ENCODE measurements at places on chromosomes 3 and 15.

DNA sequence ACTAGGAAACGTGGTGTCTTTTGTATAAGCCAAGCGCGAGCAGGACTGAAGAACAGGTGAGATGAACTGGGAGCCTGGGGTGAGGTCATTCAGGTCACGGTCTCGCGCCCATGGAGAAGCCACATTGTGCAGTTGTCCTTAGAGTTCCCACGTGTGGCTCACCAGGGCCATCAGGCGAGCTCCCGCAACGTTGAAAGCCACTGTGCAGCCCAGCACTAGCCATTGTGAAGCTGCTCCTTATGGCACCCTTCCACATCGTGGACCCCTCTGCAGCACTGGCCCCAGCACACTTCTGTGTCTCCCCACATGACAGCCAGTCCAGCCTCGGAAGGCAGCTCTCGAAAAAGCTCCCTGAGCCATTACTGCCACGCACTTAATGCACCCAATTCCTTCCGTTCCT lies 7.6 kb upstream of the APBA2 start:
- DNase-seq = no peak

- no peak for DNase-seq
Measured at GRCh38 chr3:146227486-146227885, 23.4 kb downstream of the PLSCR4 start.

- no peak for DNase-seq
Measured at GRCh38 chr3:127632035-127632820, 3.2 kb downstream of the PODXL2 start.

GRCh38 chr15:101611007-101611406 lies 41.2 kb downstream of the TM2D3 start:
- no peak for DNase-seq

DNA sequence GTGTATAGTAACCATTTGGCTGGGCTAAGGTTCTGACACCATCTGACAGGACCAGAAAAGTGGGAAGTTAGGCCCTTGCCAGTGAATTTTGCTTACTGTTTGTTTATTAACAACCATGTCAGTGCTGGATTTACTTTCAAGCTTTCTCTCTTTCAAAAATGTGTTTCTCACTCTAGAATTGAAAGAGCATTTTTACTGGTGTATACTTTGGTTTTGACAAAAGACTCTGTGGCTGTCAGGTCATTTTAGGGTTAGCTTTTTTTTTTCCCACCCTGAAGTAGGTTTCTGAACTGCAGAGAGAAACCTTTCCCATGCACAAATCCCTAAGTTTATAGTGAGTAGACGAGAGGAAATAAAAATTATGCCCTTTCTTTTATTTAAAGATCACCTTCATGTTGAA lies 230.0 kb upstream of the TBC1D5 start:
- DNase-seq = no peak

DNA sequence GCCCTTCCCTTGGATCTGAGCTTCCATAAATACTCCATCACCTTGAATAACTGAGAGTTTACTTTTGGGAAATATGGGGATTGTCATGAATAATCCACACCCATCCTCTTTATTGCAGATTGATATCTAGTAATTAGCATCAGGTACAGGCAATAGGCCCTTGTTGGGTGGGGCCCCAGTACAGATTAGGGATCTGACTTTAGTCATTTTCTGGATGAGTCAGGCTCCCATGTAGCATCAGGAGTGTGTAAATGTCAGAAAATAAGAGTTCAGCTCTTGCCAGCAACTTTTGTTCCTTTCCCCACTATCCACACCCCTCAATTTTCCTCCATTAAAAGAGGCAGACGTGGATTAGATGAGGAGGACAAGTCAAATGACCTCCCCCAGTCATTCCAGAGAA lies 17.7 kb upstream of the SNRK start:
- DNase-seq = no peak

DNA sequence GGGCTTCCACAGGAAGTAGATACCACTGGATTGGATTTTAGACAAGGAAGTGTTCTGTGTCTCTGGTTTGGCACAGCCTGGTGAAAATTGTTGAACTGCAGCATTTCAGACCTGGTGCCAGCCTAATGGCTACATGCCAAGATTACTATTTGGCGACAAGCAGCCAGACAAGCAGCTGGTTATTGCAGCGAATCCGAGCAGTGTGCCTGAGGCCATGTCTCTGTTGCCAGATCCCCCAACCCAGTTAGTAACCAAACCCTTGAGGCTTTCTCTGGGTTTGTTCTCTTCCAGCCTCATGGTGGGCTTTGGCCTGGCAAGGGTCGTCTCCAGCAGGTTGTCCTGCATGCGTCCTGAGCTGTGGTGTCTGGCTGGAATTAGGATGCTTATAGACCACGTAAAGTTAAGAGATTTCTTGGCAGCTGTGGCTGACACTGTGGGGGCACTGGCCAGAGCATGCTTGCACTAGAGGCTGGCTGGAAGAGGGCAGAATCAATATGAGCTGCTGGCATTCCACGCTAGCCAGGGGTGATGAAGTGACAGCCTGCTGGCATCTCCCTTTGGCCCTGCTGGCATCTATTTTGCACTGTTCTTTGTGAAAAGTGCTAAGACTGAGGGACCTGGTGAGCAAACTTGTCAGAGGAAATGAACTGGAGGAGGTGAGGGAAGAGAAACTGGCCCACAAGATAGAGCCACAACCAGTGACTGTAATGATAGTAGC lies 172.6 kb downstream of the RBMS3 start:
- no peak for DNase-seq

DNA sequence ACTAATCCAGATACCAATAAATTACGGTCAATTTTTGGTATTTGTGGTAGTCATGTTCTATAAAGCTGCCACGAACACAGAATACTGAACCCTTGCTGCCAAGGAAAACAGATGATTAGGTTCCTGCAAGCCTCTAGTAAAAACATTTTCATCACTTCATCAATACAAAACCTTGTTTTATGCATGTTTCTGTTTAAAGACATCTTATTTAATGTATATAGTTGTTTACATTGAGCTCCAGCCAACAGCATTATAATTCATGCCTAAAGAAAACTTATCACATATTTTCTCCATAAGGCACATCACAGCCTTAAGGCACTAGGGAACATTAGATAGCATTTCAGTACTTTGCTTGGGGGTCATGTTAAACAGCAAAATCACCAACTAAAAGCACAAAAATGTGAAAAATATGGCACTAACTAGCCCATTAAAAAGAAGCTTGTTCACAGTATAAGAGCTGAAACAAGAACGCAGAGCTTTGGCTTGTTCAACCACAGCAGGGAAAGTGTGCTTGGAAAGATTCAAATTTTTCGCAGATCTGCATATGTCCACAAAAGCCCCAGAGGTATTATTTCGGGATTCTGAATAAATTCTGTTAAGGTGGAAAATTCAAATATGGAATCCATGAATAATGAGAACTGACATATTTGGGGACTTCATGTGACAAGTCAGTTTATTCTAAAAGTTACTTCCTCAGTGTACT lies 27.7 kb downstream of the POLQ start:
- DNase-seq = no peak

DNA sequence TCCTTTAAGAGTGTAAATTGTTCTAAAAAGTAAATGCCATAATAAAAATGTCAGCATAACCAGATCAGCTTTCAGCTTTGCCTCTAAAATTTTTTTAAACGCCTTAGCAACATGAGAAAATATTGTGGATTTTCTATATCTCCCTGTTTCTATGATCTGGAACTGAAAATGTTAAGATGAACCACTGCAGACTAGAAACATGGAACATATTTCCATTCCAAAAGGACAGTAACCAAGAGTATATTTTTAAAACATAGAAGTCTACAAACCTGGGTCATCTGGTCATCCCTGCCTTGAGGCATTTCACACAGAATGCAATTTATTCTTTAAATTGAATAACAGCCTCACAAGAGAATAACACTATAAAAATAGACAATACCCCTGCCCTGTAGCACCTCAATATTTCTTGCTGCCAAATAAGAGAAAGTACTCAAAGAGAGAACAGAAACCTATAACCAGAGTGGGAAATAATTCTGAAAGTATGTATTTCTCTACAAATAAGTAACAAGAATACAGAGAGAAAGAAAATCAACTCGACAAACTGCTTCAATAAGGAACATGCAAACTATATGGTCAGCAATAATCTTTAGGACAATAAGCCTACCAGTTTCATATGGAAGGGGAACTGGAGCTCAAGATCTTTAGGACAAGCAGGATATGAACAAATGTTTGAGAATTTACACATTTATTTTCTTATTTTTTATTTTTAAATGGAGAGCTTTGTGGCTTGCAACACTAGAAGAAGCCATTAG lies 949.0 kb downstream of the EPHA3 start:
- no peak for DNase-seq

GRCh38 chr15:77823736-77824135 lies 191.0 kb upstream of the LINGO1 start:
- no peak for DNase-seq

GRCh38 chr3:134617608-134618477 lies 33.0 kb downstream of the KY start:
- no peak for DNase-seq

DNA sequence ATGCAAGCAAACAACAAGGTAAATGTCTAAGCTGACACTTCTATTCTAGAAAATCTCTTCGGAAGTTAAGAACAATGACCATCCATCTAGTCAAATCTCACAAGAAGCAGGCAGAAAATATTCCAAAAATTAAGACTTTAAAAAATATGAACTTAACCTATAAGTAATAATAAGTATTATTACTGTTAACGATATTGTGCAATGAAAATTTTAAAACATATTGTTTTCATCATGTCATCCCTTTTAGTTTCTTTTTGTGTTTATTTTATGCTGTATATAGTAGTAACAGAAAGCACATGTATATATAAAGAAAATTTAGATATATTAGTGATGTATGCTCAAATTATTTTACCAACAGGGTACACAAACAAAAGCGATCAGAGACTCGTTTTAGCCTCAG lies 4.1 kb downstream of the HDGFL3 start:
- no peak for DNase-seq

GRCh38 chr3:123085293-123085931 lies 18.6 kb downstream of the PDIA5 start:
- no peak for DNase-seq

GRCh38 chr3:157313186-157313585 lies 123.5 kb upstream of the PTX3 start:
- DNase-seq = no peak

DNA sequence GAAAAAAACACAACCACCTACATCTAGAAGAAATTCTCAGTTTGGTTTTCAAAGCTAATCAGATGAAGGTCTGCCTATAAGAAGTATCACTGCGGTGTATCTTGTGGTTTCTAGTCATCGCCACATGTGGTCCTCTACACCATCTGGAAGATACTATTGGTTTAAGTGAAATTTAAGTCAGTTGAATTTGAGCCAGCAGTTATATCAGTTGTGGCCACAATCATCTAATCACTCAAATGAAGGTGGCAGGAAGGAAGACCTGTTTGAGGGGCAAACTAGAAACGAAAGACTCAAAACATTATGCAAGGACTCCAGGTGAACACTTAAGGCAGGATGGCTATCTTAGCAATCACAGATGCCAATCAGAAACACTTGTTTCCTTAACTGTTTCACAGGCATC lies 48.7 kb downstream of the ETV5 start:
- no peak for DNase-seq

- DNase-seq = no peak
Measured at GRCh38 chr3:153275514-153275913, 113.5 kb downstream of the RAP2B start.

GRCh38 chr3:121232309-121233225 lies 313.2 kb downstream of the POLQ start:
- no peak for DNase-seq

GRCh38 chr15:59609730-59610712 lies 1.6 kb upstream of the GCNT3 start:
- DNase-seq = no peak

GRCh38 chr15:85282504-85283115 lies 97.8 kb upstream of the AKAP13 start:
- peak; percentile 75 for DNase-seq

GRCh38 chr3:198048445-198048844 lies 88.4 kb downstream of the LMLN start:
- DNase-seq = no peak

GRCh38 chr15:58839485-58839884 lies 68.4 kb downstream of the MINDY2 start:
- peak; percentile 11 for DNase-seq

- peak; percentile 46 for DNase-seq
Measured at GRCh38 chr3:191235331-191236314, 36.6 kb downstream of the OSTN start.

- no peak for DNase-seq
Measured at GRCh38 chr3:150822636-150823035, 59.7 kb upstream of the SIAH2 start.

GRCh38 chr3:148792516-148792915 lies 35.1 kb upstream of the CPB1 start:
- DNase-seq = no peak

GRCh38 chr3:110815008-110815583 lies 256.5 kb upstream of the NECTIN3 start:
- peak; percentile 58 for DNase-seq

DNA sequence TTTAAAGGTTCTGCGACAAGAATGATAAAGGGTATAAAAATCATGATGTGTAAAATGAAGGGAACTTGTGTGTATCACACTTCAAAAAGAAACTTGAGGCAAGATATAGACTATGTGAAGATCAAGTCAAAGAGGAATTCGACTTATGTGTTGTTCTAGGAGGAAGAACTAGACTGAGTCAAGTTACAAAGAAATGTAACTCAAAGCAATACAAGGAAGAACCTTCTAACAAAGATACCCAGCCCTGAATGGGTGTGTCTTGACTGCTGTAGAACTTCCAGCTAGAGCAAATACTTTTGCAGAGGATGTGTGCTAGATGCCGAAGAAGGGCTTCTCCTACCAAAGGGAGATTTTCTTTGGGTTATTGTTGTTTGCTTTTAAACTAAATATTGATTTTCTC lies 2.4 kb downstream of the SLC49A4 start:
- no peak for DNase-seq

All from AG08395 (cell line).